Aorta (tissue), 5 donors: ENCODE measurements at places on chromosomes 5 and 9.
A peak's percentile ranks its signal among the peaks of the same experiment; 100 is the strongest.

DNA sequence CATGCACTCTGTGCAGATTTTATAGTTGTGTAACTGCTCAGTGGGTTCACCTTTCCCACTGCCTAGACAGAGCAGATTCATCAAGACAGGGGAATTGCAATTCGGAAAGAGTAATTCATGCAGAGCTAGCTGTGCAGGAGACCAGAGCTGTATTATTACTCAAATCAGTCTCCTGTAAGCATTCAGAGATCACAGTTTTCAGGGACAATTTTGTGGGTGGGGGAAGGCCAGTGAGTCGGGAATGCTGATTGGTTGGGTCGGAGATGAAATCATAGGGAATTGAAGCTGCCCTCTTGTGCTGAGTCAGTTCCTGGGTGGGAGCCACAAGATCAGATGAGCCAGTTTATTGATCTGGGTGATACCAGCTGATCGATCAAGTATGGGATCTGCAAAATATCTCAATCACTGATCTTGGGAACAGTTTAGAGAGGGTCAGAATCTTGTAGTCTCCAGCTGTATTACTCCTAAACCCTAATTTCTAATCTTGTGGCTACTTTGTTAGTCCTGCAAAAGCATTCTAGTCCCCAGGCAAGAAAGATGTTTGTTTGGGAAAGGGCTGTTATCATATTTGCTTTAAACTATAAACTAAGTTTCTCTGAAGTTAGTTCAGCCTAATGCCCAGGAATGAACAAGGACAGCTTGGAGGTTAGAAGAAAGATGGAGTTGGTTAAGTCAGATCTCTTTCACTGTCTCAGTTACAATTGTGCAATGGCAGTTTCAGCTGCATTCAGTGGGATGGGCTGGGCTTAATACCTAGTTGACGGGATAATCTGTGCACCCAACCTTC lies 12.7 kb upstream of the SVEP1 start:
- DNase-seq = no peak

GRCh38 chr5:147226512-147226911 lies 8.3 kb upstream of the STK32A start:
- no peak for DNase-seq

- no peak for DNase-seq
Measured at GRCh38 chr5:161686881-161687280, 1.4 kb downstream of the GABRA6 start.

DNA sequence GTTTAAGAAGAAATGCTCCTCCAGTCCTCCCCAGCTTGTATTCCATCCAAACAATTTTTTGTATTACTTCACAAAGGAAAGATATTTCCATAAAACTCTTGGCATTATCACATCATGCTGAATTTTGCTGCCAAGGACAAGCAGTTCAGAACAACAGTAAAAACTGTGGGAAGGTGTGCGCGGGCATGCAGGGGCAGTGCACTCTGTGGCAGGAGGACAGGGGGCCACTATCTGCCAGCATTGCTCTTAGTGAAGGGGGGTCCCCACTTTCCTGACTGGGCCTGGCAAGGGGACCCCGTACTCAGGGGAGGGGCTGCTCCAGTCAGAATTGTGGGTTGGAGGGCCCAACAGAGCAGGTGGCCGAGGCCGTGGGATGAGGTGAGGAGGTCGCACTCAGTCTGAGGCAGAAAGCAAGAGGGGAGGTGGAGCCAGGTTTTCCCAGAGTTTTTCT lies 32.8 kb downstream of the ANGPTL2 start:
- no peak for DNase-seq

GRCh38 chr5:95446560-95447221 lies 55.5 kb downstream of the FAM81B start:
- no peak for DNase-seq

DNA sequence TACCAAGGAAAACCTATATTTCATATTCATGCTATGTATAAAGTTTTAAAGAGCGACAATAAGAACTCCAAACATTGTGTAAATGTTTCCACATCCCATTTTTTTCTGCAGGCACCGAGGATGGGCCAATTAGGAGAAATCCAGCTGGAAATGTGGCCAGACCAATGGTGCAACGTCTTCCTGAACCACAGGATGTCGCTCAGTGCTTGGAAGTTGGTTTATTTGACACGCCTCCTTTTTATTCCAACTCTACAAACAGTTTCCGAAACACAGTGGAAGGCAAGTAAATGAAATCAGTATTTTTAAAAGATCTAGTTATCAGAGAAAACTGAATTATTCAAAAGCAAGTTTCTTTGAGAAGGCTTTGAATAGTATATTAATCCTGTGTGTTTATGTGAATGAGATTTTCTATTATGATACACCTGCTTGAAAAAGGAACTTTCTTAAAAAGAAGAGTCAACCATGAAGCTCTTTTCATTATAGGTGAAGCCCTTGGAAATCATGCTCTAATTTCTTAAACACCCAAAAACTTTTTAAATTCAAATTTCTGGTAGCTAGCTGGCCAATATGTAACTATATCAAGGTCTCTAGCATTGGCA lies 9.1 kb downstream of the TYRP1 start:
- DNase-seq = peak; percentile 50

DNA sequence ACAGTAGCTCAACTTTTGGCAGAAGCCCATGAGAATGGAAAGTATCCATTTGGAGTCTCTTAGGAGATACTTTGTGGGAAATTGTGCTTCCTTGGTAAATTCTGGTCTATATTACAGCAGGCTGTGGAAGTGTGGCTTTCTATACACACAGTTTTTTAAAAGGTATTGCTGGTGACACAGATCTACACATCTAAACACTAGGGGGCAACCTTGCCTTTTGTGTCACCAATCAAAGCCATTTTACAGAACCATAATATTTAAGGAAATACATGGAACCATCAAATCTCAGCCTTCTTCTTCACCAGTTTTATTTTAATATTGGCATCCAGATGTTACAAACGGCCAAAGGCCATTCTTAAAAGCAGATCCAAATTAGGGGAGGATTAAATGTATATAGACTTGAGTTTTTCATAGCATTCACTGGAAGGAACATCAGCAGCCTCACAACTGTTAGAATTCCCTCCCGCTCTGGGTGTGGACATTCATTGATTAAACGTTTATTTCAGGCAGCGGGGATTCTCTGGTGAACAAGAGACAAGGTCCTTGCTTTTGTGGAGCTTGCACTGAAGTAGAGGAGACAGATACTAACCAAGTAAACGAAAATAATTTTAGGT lies 132.4 kb upstream of the EPB41L4A start:
- DNase-seq = no peak

- DNase-seq = no peak
Measured at GRCh38 chr9:7185612-7186011, 427.8 kb downstream of the KDM4C start.

GRCh38 chr5:65149827-65150226 lies 331.9 kb downstream of the ADAMTS6 start:
- no peak for DNase-seq

DNA sequence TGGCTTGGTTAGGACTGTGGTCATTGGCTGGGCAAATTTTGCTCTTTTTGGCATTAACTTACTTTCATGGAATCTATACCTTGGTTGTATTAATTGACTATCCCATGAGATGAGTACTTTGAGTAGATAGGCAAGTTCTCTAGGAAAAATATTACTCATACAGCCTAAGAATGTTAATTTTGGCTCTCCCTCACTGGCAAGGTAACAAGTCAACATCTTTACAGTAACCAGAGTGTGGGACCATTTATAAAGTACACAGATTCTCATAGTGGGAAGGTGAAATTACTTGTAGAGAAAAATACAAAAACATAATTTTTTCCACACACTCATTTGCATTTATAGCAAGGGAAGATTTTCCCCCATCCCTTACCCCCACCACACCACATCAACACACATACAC lies 154.6 kb upstream of the ZNF608 start:
- no peak for DNase-seq

GRCh38 chr9:26516773-26517343 lies 375.7 kb downstream of the CAAP1 start:
- DNase-seq = no peak

GRCh38 chr5:38831909-38832308 lies 13.9 kb upstream of the OSMR start:
- no peak for DNase-seq

GRCh38 chr5:140298183-140298601 lies 4.7 kb downstream of the PFDN1 start:
- DNase-seq = no peak

DNA sequence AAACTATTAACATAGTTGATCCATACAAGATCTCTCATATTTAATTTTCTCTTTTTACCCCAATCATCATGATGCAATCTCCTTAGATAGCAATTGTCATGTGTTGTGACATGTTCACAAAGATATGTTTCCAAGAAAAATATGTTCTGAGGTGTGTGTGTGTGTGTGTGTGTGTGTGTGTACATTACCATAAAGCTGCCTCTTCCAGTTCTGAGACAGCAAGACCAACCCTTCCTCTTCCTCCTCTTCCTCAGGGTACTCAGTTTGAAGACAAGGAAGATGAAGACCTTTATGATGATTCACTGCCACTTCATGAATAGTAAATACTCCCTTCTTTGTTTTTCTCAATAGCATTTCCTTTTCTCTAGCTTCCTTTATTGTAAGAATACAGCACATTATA lies 303.3 kb upstream of the PRDM9 start:
- no peak for DNase-seq

DNA sequence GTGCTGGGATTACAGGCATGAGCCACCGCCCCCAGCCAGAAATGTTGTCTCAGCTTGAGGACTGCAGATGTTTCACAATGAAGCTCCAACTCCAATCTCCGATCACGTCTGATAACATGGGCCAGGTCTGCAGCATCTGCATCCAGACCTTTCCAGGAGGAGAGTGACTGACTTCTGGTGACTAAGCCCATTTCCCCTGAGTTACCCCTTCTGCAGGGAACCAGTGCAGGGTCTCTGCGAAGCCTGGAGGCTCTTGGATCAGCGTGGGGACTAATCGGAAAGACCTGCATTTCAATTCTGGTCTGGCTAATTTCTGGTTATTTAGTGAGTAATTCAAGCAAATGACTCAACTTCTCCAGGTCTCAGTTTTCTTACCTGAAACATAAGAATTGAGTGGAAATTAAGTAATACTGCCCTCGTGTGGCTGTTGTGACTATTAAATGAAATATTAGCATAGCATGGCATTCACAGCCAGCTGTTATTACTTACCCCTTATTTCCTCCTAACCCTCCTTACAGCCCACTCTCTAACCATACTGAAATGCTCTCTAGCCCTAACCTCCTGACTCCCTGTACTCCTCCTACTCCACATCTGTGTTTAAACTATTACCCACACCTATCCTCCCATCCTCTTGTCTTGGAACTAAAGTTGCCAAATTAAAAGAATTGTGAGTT lies 2.2 kb upstream of the GNPDA1 start:
- no peak for DNase-seq

DNA sequence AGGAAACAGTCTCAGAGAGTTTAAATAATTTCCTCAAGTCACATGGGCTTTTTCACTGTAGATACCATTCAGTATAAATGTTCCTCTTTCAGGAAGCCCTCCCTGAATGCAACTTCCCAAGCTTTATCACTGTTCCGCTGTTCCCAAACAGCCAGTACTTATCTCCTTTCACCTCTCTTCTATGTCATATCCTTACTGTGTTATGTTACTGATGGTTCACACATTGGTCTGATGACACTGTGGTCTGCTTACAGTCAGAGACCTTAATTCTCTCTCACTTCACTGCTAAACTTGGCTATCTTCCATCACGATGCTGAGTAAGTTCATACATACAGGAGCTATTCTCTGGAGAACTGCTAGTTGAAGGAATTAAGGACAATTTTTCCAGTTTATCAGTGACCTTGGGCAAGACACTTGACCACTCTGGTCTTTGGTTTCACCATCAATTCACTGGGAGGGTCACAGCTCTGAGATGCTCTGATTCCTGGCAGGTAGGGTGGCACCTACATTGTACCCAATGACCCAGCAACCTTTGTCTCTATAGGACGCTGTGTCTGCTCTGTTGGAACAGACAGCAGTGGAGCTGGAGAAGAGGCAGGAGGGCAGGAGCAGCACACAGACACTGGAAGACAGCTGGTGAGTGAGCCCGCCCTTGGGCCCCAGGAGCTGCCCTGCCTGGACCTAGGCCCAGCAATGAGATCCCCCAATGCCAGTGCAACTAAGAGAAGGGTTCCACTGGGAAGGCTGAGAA lies 42.1 kb upstream of the RARS1 start:
- no peak for DNase-seq

- no peak for DNase-seq
Measured at GRCh38 chr5:131979816-131980215, 31.6 kb downstream of the ACSL6 start.

DNA sequence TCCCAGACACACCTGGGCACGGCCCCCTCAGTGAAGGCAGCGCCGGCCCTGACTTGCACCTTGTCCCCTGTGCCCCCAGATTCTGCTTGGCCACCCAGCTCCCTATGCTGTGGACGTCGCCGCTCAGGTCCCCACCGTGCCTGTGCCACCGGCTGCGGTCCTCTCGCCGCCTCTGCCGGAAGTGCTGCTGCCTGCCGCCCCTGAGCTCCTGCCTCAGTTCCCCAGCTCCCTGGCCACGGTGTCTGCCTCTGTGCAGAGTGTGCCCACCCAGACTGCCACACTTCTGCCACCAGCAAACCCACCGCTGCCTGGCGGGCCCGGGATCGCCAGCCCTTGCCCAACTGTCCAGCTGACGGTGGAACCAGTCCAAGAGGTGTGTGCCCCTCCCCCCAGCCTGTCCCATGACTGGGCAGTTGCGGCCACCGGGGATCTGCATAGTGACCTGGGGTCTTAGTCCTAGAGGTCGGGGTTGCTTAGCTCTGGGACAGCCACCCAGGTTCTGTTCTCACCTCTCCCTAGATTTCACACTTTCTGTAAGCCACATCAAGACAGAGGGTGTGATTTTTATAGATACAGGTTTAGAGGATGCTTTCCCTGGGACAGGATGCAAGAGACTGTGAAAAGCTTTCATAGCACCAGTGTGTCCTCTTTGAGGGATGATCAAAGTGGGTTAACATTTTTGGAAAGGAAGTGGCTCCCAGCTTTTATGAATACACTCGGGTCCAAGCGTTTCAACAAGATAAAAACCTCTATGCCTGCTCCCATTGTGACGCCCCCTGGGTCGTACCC lies 78.0 kb downstream of the WNK2 start:
- DNase-seq = peak; percentile 61

DNA sequence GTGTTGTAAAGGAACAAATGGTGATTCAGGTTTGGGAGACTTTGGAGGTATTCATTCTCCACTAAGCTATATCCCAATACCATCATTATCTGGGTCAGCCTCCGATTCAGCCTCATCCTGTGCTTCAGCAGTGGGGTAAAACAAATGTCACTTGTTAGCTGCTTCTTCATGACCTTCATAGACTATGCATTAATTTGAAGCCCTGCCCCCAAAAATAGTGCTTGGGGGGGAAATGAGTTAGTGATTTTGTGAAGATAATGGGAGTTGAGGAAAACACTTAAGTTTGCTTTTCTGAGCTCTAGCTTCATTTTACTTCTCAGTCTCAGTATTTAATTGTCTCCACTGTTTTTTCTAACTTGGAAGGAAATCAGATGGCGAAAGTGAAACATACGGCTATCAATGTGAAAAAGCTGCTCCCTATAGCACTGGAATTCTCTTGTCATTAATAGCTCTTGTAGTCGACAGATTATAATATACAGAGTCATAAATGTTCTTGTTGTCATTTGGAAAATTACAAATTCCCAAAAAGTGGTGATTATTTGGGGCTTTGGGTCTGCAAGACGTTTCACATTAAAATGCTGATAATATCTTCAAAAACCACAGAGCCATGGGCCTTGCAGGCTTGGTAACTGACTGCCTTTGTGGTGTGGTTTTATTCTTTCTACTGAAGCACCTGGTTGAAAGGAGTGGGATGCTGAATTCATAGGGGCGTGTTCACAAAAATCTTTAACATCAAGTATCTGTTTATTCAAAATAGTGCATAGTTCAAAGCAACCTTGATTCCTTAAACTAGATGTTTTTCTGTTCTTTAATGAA lies 40.0 kb downstream of the PIK3R1 start:
- DNase-seq = no peak
